ENCODE measurements at places on chromosomes 11 and 22.

DNA sequence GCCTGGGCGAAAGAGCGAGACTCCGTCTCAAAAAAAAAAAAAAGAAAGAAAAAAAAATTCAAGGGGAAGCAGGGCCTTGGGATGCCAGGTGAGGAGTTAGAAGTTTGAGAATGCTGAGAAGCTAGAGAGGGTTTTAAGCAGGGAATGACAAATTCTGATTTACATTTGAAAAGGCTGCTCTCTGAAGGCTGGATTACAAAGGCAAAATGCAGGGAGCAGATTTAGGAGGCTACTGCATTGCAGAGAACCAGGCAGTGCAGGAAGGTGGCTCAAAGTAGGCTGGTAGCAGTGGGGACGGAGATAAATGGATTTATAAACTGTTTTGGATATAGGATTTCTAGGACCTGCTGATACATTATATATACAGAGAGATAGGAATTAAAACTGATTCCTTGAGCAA is 66.6 kb downstream of the KCNC1 start:
- no peak for DNase-seq

GRCh38 chr11:28632338-28632737 is 524.1 kb downstream of the METTL15 start:
- no peak for DNase-seq

DNA sequence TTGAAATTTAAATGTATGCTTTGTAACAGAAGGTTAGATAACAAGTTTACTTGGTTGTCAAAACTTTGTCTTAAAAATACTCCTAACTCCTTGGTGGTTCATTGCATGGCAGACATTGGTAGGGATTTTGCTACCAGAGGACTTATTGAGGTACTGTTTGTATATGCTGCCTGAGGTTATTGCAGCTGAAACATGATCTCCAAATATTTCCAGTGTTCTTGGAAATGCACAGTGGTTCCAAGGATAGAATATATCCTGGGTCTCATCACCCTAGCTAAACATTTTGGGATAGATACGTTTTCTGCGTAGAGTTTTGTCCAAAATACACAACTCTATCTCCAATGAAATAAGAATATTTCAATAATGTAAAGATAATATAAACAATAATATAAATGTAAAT is 109.2 kb downstream of the RAB38 start:
- no peak for DNase-seq

GRCh38 chr22:30832407-30832987 is 136.1 kb downstream of the MORC2 start:
- no peak for DNase-seq

DNA sequence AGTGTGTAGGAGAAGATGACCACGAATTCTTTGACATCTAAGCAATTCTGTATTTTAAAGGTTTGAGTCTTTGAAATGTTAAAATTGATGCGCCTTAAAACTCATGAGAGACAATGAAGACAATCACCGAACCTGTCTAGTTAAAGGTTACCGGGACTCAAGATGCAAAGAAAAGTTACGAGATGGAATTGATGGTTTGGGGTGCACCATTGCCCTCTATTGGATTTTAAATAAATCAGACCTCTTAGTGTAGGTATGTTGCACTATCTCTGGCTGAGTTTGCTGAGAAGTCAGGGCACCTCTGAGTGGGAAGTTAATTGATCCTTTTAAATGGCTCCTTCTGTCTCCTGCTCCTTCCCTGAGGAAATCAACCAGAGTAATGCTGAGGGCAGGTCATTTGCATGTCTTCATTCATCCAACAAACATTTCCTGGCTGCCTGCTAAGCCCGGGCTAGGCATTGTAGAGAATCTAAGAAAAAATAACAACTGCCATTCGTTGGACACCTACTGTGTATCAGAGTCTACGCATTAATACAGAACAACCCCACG is 19.4 kb upstream of the TMA7B start:
- DNase-seq, result no peak

DNA sequence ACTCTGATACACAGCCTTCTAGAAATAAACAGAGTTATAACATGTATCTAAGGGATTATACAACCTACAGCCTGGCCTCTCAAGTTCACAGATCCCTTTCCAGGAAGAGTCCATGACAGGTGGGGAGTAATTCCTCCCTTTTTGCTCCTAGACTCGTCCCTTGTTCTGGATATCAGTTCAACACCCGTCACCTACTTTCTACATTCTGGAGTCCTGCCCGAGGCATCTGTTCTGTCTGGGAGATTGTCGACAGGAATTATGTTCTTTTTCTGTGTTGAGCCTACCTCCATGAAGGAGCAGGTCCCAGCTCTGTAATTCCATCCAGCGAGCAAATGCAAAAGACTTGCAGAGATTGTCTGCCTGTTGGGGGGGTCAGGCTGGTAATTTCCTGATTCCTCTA is 224.6 kb upstream of the NTM start:
- DNase-seq, result no peak

DNA sequence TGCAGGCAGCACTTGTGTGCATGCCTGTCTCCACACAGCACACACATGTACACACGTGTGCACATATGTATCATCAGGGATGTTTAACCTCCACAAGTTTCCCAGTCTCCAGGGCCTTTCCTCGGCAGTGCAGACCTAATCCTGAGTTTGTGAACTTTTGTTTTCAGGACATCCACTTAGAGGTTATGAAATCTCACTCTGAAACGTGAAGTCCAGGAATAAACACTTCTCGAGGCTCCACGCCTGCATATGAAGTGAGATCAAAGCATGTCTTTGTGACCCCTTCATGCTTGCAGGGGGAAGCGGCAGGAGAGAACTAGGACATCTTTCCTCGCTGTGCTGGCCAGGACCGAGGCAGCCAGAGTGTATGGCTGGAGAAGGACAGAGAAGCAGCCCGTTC is 3.1 kb downstream of the SHISAL1 start:
- DNase-seq, result no peak

DNA sequence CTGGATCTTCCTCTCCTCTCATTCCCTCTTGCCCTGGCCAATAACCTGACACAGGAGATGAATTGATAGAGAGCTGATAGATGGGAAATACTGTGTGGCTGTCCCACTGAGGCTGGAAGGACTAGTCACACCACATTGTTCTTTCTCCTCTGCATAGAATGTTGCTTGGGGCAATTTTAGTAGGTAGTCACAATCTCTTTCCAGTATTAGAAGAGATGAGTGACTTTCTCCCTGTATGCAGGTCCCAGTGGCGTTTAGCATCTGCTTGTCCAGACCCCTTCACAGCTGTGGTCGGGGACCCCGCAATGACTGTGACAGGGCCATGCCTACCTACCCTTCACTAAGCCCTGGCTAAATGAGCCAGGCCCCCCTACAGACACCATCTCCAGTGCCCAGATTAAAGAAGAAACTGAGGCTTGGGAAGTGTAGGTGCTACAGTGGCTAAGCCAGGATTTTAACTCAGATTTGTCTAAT is 24.0 kb upstream of the P2RY2 start:
- DNase-seq, result no peak

Data from stimulated activated CD4-positive, alpha-beta T cell treated with anti-CD3 and anti-CD28 coated beads, Interleukin-15, amount 100 ng/mL, for 1 hour (primary cell).